ENCODE measurements at places on chromosomes 2 and 18.

GRCh38 chr2:46984642-46985476 is 69.3 kb upstream of the MCFD2 start:
- DNase-seq, result peak; percentile 73

DNA sequence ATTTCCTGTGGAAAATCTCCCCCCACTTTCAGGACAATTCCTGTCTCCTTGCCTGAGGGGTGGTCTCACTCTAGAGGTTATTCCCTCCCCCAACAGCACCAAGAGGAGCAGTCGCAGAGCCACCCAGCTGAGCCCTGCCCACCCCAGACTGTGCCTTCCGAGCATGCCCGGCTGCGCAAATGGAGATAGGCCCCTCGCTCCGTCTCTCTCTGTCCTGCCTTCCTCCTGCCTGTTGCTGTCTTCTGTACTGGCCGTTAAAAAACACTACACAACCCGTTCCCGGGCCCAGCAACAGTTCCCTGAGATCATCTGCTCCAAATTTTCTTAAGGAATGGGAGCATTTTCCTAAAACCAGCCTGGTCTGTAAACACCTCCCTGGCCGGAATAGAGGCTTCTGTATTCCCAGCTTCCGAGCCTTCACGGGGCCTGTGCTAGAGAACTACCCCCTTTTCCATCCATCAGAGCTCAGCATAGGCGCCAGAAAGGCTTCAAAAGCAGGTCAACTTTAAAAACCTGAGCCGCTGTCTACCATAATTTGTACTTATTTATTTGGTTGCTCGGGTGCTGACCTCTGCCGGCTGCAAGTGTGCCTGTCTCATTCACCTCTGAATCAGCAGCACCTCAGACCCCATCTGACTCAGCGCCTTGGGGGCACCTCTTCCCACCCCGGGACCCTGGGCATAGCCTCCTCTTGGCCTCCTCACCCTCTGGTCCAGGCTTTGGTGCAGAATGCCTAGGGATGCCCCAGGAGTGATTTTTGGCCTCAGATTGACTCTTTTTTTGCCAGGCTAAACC is 159.4 kb downstream of the PXDN start:
- DNase-seq, result no peak

GRCh38 chr2:38380397-38381130 is 3.5 kb upstream of the ATL2 start:
- DNase-seq, result no peak

DNA sequence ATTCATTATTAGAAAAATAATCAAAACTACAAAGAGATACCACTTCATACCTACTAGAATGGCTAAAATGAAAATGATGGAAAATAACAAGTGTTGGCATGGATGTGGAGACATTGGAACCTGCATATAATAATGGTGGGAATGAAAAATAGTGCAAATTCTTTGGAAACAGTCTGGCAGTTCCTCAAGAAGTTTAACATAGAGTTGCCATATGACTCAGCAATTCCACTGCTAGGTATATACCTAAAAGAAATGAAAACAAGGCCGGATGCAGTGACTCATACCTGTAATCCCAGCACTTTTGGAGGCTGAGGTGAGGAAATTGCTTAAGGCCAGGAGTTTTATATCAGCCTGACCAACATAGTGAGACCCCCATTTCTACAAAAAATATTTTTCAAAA is 41.6 kb upstream of the ACYP2 start:
- no peak for DNase-seq

DNA sequence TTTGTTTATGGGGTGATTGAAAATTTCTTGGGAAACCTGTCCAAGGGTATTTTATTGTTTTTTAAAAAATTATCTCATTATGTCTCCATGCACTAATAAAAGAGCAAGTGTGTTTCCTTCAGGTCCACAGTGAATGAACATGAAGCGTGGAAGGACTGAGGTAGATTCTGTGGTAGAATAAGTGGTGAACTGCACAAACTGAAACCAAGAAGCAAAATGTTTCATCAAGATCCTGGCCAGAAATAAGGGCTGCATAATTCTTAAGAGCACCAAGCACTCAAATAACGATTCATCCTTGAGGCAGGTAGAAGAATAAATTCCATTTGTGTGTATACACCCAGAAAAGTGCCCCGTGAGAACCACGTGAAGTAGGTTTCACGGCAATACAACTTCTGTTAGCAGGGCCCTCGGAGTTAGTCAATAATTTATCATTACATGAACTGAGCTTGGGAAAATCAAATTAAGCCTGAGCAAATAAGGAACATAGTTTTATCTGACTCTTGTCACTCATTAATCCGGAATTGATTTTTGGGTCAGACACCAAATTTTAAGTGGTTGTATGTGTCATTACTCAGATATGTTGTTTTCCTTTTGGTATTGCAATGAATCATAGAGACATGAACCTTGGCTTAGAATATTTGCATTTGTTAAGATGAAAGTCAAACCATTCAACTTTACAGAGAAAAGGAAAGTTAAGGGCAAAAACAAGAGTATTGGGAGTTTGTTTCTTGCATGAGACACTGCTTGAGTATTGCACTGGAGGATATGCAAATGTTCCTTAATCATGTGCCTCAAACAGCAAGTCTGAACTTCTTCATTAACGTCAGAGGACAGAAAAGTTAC is 472.6 kb upstream of the NETO1 start:
- no peak for DNase-seq

DNA sequence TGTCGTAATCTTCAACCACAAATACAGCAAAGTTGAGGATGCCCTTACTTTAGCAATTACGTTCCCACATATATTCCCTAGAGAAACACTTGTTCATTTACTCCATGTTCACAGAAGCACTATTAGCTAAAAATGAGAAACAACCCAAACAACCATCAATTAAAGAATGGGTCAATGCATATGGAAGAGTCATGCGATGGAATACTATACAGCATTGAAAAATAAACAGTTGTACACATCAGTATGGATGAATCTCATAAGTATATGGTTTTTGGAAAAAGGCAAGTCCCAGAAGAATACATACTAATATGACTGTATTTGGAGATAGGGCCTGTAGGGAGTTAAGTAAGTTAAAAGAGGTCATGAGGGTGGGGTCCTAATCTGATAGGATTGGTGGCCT is 6.3 kb downstream of the GPR148 start:
- DNase-seq, result no peak

- DNase-seq, result no peak
Observed at GRCh38 chr2:8115966-8116365, 565.9 kb upstream of the ID2 start.

- no peak for DNase-seq
Observed at GRCh38 chr18:13480571-13481255, 245.6 kb downstream of the FAM210A start.

DNA sequence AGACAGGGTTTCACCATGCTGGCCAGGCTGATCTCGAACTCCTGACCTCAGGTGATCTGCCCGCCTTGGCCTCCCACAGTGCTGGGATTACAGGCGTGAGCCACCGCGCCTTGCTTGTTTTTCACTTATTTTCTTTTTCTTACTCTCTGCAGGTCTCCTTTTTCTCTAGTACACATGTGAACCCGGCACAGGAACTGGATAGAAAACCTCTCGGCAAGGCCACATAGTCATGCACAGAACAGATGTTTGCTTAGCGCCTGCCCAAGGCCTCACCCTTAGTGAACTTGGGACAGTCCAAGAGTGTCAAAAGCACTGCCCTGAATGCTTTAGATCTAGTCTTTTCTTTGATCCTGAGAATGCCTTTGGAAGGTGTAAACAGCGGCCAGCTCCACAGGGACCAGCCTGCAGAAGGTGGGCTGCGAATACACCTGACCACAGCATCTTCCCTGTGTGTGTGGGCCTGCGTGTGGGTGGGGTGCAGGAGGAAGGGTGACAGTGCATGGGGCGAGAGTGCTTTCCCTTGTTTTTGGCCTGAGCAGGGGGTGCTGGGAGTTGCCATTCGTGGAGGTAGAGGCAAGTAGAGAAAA is 27.0 kb downstream of the IMPA2 start:
- DNase-seq, result no peak

GRCh38 chr2:179692043-179692442 is 169.4 kb downstream of the ZNF385B start:
- DNase-seq, result no peak

DNA sequence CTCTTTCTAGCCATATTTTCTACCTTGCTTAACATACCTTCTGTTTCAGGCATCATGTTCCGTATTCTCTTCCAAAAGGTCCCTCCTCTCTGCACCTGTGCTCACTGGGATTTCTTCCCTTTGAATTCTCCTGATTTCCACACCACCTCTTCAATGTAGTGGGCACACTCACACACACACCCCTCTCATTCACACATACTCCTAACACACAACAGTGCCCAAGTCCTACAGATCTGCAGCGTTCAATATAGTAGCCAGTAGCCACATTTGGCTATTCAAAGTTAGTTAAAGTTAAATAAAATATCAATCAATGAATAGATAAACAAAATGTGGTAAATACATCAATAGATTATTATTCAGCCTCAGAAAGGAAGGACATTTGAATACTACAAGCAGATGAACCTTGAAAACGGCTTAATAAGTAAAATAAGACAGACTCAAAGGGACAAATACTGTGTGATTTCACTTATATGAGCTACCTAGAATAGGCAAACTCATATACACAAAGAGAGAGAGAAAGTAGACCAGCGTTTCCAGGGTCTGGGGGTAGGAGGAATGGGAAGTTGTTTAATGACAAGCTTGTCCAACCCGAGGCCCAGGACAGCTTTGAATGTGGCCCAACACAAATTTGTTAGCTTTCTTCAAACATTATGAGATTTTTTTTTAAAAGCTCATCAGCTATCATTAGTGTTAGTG is 34.4 kb downstream of the MYCN start:
- no peak for DNase-seq

- no peak for DNase-seq
Observed at GRCh38 chr18:62287781-62288664, 37.1 kb upstream of the TNFRSF11A start.

DNA sequence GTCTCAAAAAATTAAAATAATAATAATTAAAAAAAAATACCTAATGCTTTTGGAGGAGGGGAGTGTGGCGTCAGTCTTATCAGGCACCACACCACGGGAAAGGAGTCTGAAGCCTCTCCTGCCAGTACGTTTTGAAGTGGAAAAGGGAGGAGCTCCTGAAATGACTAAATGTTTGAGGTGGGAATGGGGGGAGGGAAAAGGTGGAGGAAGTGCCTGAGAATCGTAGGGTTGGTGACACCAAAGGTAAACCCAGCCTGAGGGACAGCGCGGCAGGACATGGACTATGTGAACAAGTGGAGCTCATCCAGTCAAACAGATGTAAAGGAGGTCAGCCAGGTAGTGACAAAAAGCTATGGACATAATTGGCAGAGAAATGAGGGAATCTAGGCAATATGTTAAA is 42.2 kb upstream of the EPHA4 start:
- DNase-seq, result no peak

GRCh38 chr18:62445386-62445917 is 77.4 kb upstream of the ZCCHC2 start:
- no peak for DNase-seq

DNA sequence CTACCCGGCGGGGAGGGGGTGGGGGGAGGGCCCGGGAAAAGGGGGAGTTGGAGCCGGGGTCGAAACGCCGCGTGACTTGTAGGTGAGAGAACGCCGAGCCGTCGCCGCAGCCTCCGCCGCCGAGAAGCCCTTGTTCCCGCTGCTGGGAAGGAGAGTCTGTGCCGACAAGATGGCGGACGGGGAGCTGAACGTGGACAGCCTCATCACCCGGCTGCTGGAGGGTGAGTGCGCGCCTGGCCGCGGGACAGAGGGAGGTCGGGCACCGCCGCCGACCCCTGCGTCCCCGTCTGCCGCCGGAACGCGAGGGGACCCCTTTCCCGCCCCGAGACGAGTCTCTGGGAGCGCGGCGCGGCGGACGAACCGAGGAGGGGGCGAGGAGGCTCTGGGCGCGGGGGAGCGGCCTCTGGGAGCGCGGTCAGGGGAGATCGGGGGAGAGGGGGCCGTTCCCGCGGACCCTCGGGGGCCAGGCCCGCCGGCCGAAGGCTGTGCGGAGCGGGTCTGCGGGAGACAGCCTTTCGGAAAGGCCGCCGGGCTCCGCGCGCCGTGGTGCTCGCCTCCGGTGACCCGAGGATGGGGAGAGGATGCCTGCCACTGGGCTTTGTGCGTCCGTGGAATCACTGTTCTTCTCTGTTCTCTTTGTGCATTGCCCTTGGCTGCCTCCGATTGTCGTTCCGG is 463 bp downstream of the PPP1CB start:
- DNase-seq, result peak; percentile 72

- DNase-seq, result no peak
Observed at GRCh38 chr2:227872676-227873075, 1.2 kb downstream of the DAW1 start.

- DNase-seq, result no peak
Observed at GRCh38 chr18:48841381-48842258, 109.1 kb downstream of the SMAD7 start.

DNA sequence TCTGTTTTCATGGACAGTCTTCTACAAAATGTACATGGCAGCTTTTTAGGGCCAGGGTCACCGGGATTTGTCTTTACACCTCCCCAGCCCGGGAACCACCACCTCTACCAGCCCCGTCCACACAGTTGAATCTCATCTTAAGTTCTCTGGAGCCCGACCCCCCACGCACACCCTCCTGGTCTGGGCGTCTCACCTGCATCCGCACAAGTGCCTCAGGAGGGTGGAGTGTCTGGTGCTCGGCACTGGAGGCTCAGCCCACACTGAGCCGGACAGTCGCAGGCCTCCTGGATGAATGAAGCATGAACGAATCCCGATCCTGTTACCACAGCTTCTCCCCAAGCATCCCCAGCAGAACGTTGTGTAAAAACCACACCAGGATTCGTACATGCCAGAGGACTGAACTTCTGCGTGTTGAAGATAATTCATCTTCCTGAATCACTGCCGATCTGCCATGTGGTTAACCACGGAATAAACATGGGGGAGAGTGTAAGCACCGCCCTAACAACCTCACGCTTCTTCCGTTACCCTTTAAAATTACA is 162.0 kb downstream of the RTP5 start:
- DNase-seq, result peak; percentile 55

DNA sequence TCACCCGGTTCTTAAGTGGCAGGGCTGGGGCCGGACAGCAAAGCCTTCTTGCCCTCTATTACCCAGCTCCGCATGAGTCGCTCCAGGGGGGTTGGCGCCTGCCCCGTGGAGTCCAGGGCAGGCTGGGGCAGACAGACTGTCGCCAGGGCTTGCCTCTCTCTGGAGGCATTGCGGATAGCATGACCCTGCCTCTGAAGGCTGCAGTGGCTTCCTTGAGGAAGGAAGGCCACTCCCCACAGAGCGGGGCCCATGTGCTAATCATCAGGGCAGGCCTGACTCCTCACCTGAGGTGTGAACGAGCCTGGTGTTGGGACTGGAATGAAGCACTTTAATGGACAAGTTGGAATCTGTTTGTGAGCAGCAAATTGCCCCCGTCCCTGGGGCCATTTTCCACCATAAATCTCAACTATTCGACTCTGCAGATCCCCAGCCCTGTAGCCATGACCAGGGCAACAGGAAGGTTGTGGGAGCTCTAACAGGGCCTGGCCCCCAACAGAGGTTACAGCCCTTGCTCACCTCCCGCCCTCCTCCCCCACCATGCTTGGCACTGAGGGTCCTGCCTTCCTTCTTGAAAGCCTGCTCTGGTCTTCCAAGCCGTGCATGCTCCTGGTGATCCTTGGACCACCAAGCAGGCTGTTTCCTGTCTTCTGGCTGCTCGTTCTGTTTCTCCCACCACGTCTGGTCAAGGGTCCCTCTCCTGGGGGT is 144.9 kb upstream of the HAAO start:
- DNase-seq, result no peak

GRCh38 chr2:72993147-72993932 is 76.0 kb downstream of the EMX1 start:
- DNase-seq, result peak; percentile 58
